SJSA1 (cell line): ENCODE measurements at places on chromosomes 6 and 20. TPM values are rescaled to one million over a fixed set of nuclear protein-coding genes. Genes with fewer than 3 reads are reported as not detected.
A peak's percentile ranks its signal among the peaks of the same experiment; 100 is the strongest.

- no peak overlapping the region for H3K4me3 ChIP-seq
- no peaks in the 10 kb centered on the region for H3K4me1 ChIP-seq
- DNase-seq: no peak
- no peaks in the 10 kb centered on the region for H3K27me3 ChIP-seq
- no peaks in the 10 kb centered on the region for H3K36me3 ChIP-seq
Measured at GRCh38 chr6:4174042-4174441, 38.7 kb upstream of the ECI2 start.

DNA sequence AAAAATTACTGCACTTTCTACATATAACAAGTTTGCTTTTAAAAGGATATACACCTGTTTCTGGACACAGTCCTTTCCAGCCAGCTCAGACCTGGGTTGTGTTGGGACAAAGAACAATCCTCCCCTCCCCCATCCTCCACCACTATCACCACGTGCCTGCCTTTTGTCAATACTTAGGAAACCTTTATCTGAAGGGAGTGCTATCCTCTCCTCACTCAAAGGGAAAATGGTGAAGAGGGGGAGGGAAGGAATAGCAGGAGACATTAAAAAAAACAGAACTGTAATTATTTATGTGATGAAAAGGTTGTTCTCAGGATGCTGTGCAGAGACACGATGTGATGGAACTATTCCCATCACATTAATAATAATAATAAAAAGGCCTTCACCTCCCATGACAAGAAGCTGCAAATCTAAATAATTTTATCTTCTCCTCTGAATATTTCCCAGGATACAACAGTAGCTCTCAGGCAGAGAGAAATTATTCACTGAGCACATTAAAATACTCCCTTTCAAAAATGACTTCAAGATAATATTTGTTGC is 105.5 kb downstream of the NRSN1 start:
- no peak for DNase-seq
- no peak overlapping the region for H3K27ac ChIP-seq
- H3K36me3 ChIP-seq: no peaks in the 10 kb centered on the region
- no peaks in the 10 kb centered on the region for H3K4me1 ChIP-seq
- H3K4me3 ChIP-seq: no peak overlapping the region

The TCP11 gene
- 0.60 and 1.6 TPM in 2 replicates for total RNA-seq

DNA sequence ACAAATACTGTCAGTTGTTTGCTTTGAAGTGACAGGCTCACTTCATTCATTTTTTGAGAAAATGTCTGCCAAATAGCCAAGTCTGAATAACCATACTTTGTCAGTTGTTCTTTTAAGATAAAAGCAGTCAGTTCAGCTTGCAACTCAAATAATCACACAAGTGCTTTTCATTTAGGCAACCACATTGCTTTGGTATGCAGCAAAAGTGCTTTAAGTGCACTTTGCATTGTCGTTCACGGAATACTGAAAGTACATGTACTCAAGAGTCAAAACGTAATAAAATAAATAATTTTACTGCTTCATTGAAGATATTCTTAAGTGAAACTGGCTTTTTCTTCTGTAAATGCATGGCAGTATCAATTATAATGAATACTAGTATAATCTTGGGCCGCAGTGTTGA is 107.2 kb downstream of the MMS22L start:
- no peaks in the 10 kb centered on the region for H3K4me1 ChIP-seq
- no peak overlapping the region for H3K27ac ChIP-seq
- no peak overlapping the region for H3K4me3 ChIP-seq
- no peak for DNase-seq
- no peaks in the 10 kb centered on the region for H3K27me3 ChIP-seq

The SUMO4 gene
- total RNA-seq: 0.25 and 1.8 TPM in 2 replicates

- H3K27me3 ChIP-seq: no peaks in the 10 kb centered on the region
- no peak overlapping the region for H3K4me3 ChIP-seq
- no peaks in the 10 kb centered on the region for H3K36me3 ChIP-seq
- DNase-seq: no peak
- H3K4me1 ChIP-seq: peaks cover 24% of the 10 kb centered on the region
- H3K27ac ChIP-seq: no peak overlapping the region
Measured at GRCh38 chr6:21019614-21020013, 485.4 kb downstream of the CDKAL1 start.

The POLH gene
- total RNA-seq: 22.6 and 27.3 TPM in 2 replicates

- H3K27ac ChIP-seq: no peak overlapping the region
- no peak for DNase-seq
- H3K36me3 ChIP-seq: no peaks in the 10 kb centered on the region
- no peak overlapping the region for H3K4me3 ChIP-seq
- H3K27me3 ChIP-seq: no peaks in the 10 kb centered on the region
Measured at GRCh38 chr6:332671-333070, 40.4 kb downstream of the DUSP22 start.

DNA sequence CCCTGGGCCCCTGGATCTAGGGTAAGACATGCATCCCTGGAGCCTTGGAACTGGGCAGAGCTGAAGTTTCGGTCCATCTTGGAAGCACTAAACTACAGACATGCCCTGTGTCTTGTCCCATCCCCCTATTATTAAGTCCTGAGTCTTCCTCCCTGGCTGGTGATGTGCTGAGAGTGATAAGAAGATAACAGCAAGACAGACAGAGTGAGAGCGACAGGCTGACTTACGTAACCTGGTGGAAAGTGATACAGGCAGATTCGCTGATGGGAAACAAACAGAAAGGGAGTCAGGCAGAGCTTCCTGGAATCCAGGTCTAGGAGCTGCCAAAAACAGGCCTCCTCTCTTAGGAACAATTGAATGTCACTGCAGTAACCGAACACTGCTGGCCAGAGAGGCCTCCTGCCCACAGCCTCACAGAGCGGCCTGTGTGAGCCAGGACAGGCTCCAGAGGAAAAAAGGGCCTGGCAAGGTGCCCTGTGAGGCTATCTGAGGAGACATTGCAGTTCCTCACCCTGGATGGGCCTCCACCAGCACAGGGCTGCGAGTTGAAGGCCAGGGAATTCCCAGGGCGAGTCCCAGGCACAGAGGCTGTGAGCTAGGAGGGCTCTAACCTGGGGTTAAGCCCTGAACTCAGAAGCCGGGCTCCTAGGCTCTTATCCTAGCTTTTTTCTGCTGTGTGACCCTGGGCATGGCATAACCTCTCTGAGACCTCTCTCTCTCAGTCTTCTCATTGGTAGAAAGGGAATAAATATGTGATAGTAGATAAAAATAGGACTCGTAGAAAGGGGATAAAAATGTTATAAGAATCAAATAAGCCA is 34.2 kb upstream of the B4GALT5 start:
- H3K4me1 ChIP-seq: no peaks in the 10 kb centered on the region
- no peak overlapping the region for H3K4me3 ChIP-seq
- DNase-seq: no peak
- H3K36me3 ChIP-seq: no peaks in the 10 kb centered on the region

DNA sequence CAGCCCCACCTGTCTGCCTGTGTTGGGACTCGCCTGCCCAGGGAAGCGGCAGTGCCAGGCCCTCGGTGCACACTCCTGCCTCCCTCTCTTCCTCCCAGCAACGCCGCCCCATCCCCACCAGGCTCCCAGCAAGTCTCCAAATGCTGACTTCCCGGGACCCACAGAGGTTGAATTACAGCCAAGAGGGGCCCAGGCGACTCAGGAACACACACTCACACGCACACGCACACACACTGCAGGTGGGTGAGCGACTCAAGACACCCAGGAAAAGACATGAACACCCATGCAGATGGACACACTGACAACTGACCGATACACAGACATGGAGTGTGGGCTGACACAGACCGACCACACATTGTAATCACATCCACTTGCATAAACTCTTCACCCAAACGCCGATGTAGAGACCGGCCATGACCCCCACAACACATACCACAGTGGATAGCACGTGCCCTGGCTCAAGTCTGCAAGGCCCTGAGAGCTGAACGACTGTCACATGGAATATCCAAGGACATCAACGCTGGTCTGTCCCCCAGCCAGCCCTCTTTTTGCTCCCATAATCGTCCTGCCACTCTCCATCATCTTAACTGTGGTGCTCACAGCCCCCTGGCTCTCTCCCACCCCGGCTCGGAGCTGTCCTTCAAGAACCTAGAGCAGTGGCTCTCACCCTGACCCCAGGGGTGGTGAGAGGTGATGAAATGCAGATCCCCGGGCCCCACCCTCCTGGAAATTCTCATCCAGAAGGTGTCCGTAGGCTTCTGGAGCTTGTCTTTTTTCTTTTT is 470 bp upstream of the FAM83C start:
- no peak for DNase-seq
- no peaks in the 10 kb centered on the region for H3K27me3 ChIP-seq
- H3K4me3 ChIP-seq: no peak overlapping the region
- H3K4me1 ChIP-seq: no peaks in the 10 kb centered on the region

GRCh38 chr6:136290410-136291010 is 864 bp upstream of the BCLAF1 start:
- peaks cover 19% of the 10 kb centered on the region for H3K4me1 ChIP-seq
- DNase-seq: no peak
- H3K27ac ChIP-seq: peak overlapping the region; percentile 99
- H3K36me3 ChIP-seq: peaks cover 17% of the 10 kb centered on the region

The NRN1 gene
- total RNA-seq: 19.4 and 20.6 TPM in 2 replicates

The C6orf52 gene
- 0.50 and 2.2 TPM in 2 replicates for total RNA-seq

The FAXC gene
- total RNA-seq: 10.5 and 20.5 TPM in 2 replicates

DNA sequence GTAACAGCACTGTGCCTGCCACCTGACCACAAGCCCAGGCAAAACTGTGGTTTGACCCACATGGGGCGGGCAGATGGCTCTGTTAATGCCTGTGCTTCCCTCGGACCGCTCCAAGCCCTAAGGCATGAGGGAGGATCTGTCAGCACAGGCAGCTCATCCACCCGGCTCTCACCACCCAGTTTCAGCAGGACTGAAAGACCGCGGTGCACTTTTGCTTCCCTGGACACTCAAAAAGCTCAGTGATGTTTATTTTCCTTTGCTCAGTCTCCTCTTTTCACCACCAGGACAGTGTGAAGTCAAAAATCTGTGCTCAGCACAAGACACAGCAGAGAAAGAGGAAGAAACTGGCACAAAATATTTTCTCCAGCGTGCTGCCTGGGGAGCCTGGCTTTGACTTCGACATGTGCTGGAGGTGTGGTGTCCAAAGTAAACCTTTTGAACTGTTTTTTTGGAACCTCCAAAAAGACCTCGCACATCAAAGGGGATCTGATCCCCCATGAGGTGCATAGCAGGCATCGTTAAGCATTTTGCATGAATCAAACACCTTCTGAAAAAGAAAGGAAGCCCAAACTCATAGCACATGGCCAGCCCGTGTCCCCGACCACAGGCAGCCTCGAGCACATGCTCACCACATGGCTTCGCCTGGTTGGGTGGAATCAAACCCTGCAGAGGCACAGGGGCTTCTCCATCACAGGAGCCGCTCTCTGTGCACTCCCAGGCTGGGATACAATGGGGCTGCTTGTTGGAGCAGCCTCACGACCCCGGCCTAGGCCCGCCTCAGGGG is 441.7 kb upstream of the JARID2 start:
- DNase-seq: no peak
- H3K27me3 ChIP-seq: no peaks in the 10 kb centered on the region
- H3K36me3 ChIP-seq: no peaks in the 10 kb centered on the region
- H3K4me1 ChIP-seq: peaks cover 4% of the 10 kb centered on the region; the same call in 1 of the 2 replicates
- H3K27ac ChIP-seq: no peak overlapping the region
- no peak overlapping the region for H3K4me3 ChIP-seq

GRCh38 chr6:71043902-71044301 is 87.0 kb upstream of the B3GAT2 start:
- H3K36me3 ChIP-seq: no peaks in the 10 kb centered on the region
- H3K27me3 ChIP-seq: peaks cover 12% of the 10 kb centered on the region
- no peak overlapping the region for H3K27ac ChIP-seq
- H3K4me1 ChIP-seq: no peaks in the 10 kb centered on the region
- H3K4me3 ChIP-seq: no peak overlapping the region
- no peak for DNase-seq

DNA sequence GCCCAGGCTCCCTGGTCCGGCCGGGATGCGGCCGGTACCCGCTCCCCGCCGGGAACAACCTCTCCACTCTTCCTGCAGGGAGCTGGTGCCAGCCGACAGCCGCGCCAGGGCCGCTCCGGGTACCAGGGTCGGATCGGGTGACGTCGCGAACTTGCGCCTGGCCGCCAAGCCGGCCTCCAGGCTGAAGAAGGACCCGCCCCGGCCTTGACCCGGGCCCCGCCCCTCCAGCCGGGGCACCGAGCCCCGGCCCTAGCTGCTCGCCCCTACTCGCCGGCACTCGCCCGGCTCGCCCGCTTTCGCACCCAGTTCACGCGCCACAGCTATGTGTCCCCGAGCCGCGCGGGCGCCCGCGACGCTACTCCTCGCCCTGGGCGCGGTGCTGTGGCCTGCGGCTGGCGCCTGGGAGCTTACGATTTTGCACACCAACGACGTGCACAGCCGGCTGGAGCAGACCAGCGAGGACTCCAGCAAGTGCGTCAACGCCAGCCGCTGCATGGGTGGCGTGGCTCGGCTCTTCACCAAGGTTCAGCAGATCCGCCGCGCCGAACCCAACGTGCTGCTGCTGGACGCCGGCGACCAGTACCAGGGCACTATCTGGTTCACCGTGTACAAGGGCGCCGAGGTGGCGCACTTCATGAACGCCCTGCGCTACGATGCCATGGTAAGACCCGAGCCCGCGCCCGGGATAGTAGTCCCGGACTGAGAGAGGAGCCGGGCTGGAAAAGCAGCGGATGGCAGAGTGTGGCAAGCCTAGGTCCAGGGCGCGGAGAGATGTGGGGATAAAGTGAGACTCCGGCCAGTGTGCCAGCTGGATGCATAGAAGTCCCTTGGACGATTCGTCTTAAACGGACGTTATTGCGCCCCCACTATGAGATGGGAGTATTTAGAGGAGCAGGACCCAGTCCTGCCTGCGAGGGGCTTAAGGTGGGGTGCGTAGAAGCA is at the start of gene NT5E:
NT5E (plus strand) TSS at position 266 of the 942 bp plus-strand sequence; CDS start at position 323, 57 bp downstream.
- DNase-seq: peak; percentile 82
- peak within 1 kb of the TSS; percentile 59 for H3K4me3 ChIP-seq
- H3K36me3 ChIP-seq: peaks cover 4% of the 10 kb centered on the region
- peaks cover 43% of the 10 kb centered on the region for H3K4me1 ChIP-seq
- H3K27me3 ChIP-seq: no peaks in the 10 kb centered on the region
- H3K27ac ChIP-seq: peak within 1 kb of the TSS; percentile 75

GRCh38 chr20:45308117-45308778 is at the start of gene MATN4:
Gene MATN4 (minus strand): TSS chr20:45308299. CDS start chr20:45305582, 2,717 bp downstream.
- H3K27ac ChIP-seq: no peak within 1 kb of the TSS
- H3K27me3 ChIP-seq: no peaks in the 10 kb centered on the region
- DNase-seq: no peak
- no peaks in the 10 kb centered on the region for H3K36me3 ChIP-seq

The HSPA12B gene
- total RNA-seq: not detected in 2 replicates

DNA sequence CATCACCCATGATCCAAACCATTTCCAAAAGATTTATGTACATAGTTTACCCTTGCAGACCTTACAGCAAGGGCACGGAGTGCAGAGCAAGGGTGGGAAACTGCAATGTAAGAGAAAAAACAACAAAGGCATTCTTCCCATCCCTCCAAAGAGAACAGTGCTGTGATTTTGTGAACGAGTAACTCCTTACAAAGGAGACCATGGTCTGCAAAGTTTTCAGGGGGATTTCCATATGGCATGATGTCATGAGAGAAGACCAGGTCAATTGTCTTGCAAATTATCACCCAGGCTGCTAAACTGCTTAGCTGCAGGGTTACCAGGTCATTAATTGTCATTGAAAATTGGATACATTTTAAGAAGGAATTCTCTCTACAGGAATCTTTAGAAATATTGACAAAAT is 58.3 kb downstream of the LAMP5 start:
- no peak for DNase-seq
- H3K36me3 ChIP-seq: no peaks in the 10 kb centered on the region
- no peak overlapping the region for H3K27ac ChIP-seq
- H3K4me3 ChIP-seq: no peak overlapping the region
- H3K4me1 ChIP-seq: no peaks in the 10 kb centered on the region

- H3K4me3 ChIP-seq: no peak overlapping the region
- no peak overlapping the region for H3K27ac ChIP-seq
- H3K27me3 ChIP-seq: no peaks in the 10 kb centered on the region
- no peaks in the 10 kb centered on the region for H3K4me1 ChIP-seq
- no peak for DNase-seq
Measured at GRCh38 chr6:170057961-170058877, 232.7 kb downstream of the DLL1 start.
